ENCODE measurements at places on chromosomes 13 and 19. TPM values are rescaled to one million over a fixed set of nuclear protein-coding genes. Genes with fewer than 3 reads are reported as not detected.

Gene TDRD3
- total RNA-seq: 25.9 TPM

Gene TTC9B
- total RNA-seq: not detected

Gene VSTM1
- total RNA-seq: not detected

Gene PALM3
- total RNA-seq: 0.28 TPM

Gene CAPS
- 2.1 TPM for total RNA-seq

Gene WDR87
- total RNA-seq: not detected

Gene PSG6
- total RNA-seq: 0.85 TPM

Gene IL4I1
- total RNA-seq: 0.38 TPM

Gene ZNF616
- 18.3 TPM for total RNA-seq

Gene ZNF491
- total RNA-seq: 3.9 TPM

Gene PNPLA6
- total RNA-seq: 80.3 TPM

Gene RASAL3
- total RNA-seq: under 0.01 TPM

Gene SPATA13
- total RNA-seq: 11.6 TPM

Gene ANGPTL8
- total RNA-seq: not detected

Gene CEACAM20
- not detected for total RNA-seq

Gene RNF113B
- total RNA-seq: not detected
